ENCODE measurements at places on chromosomes 3 and 15. TPM values are rescaled to one million over a fixed set of nuclear protein-coding genes. Genes with fewer than 3 reads are reported as not detected.

The TIPIN gene
- 5.0 TPM for total RNA-seq

The CA12 gene
- 107 TPM for total RNA-seq

The CORO2B gene
- 36.8 TPM for total RNA-seq

The MST1R gene
- total RNA-seq, result 0.34 TPM

The ARHGEF26 gene
- 5.8 TPM for total RNA-seq

The CPN2 gene
- total RNA-seq, result not detected

The RASL12 gene
- 6.7 TPM for total RNA-seq

The SERF2 gene
- 1,868 TPM for total RNA-seq

The MORF4L1 gene
- 285 TPM for total RNA-seq

The FGF7 gene
- total RNA-seq, result 129 TPM

The MFSD1 gene
- total RNA-seq, result 51.8 TPM

The LRRC2 gene
- 0.37 TPM for total RNA-seq

The MKRN2OS gene
- not detected for total RNA-seq

The KLHL6 gene
- not detected for total RNA-seq

The CHRFAM7A gene
- total RNA-seq, result 0.54 TPM

The CTSH gene
- total RNA-seq, result 18.4 TPM

The ZFYVE19 gene
- total RNA-seq, result 19.2 TPM

The KLHL40 gene
- not detected for total RNA-seq

The TRPM1 gene
- not detected for total RNA-seq

The CCR1 gene
- not detected for total RNA-seq

The ZPLD1 gene
- not detected for total RNA-seq

The SLC28A1 gene
- not detected for total RNA-seq

The SERINC4 gene
- not detected for total RNA-seq

The CLDN16 gene
- total RNA-seq, result not detected

The NR1I2 gene
- not detected for total RNA-seq

The CLDN18 gene
- total RNA-seq, result not detected

The LXN gene
- total RNA-seq, result 71.8 TPM

The LSAMP gene
- 7.9 TPM for total RNA-seq
